ENCODE measurements at places on chromosomes 4 and X.

DNA sequence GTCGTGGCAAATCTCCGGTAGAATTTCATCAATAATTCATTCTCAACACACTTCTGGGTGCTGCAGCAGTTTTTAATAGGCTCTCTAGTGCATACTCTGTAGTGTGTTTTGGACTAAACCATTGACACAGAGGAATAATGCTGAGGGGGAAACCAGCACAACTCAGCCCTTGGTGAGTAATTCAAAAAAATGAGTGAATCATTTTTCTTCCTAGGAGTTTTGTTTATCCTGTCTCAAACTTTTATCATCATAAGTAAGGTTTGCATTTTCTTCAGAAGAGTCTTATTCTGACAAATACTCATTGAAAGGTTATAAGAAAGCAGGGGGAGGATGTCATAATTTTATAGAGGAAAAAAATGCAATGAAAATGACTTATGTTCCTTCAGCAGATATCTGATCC lies 2542.7 kb downstream of the PCDH7 start:
- no peak for DNase-seq

- DNase-seq: no peak
These were observed 14.1 kb upstream of the CXCL6 start for GRCh38 chr4:73822389-73822788.

- DNase-seq: no peak
These were observed 60.1 kb downstream of the ABLIM2 start for GRCh38 chr4:8098506-8098905.

GRCh38 chr4:116590648-116591047 lies 494.7 kb downstream of the TRAM1L1 start:
- DNase-seq: no peak

Data from GM13976 (cell line).